ENCODE measurements at places on chromosomes 13 and 19. TPM values are rescaled to one million over a fixed set of nuclear protein-coding genes. Genes with fewer than 3 reads are reported as not detected.

Gene LTBP4
- 90.4 TPM for total RNA-seq

Gene ADGRE3
- total RNA-seq, result not detected

Gene PRODH2
- total RNA-seq, result not detected

Gene CGB7
- 2.3 TPM for total RNA-seq

Gene SYT5
- not detected for total RNA-seq

Gene ATP4A
- total RNA-seq, result not detected

Gene MYO16
- total RNA-seq, result 0.21 TPM

Gene LENG9
- total RNA-seq, result 12.4 TPM

Gene DCT
- total RNA-seq, result not detected

Gene SULT2B1
- total RNA-seq, result 60.3 TPM

Gene PLIN5
- total RNA-seq, result 0.14 TPM

Gene PSG3
- not detected for total RNA-seq

Gene PRR19
- total RNA-seq, result 0.33 TPM

Gene NCR1
- total RNA-seq, result not detected

Gene PGLYRP2
- not detected for total RNA-seq

Gene C19orf38
- total RNA-seq, result not detected

Gene TEX29
- total RNA-seq, result not detected

Gene SSC5D
- total RNA-seq, result not detected

Gene TARM1
- total RNA-seq, result not detected

Gene CYP2S1
- 24.9 TPM for total RNA-seq

Gene GNG7
- 0.09 TPM for total RNA-seq

Gene IL17D
- 1.2 TPM for total RNA-seq

Gene FOSB
- 19.0 TPM for total RNA-seq

Gene KMT2B
- total RNA-seq, result 19.3 TPM

Gene UPK1A
- total RNA-seq, result not detected

Gene VSTM2B
- not detected for total RNA-seq

Gene LILRB5
- total RNA-seq, result not detected

Gene RASGRP4
- not detected for total RNA-seq

Gene CD37
- total RNA-seq, result not detected

Gene KCNJ14
- total RNA-seq, result 0.42 TPM

Gene PABPC3
- 0.07 TPM for total RNA-seq

Gene ZNF101
- 5.1 TPM for total RNA-seq

Gene KIR2DL4
- total RNA-seq, result not detected

Gene SIGLEC8
- total RNA-seq, result not detected

Gene BEST2
- not detected for total RNA-seq

Gene VSTM1
- total RNA-seq, result not detected

Gene SLC25A41
- not detected for total RNA-seq

Data from airway epithelial cell (primary cell).